ENCODE measurements at places on chromosomes 12 and 14. TPM values are rescaled to one million over a fixed set of nuclear protein-coding genes. Genes with fewer than 3 reads are reported as not detected.

DNA sequence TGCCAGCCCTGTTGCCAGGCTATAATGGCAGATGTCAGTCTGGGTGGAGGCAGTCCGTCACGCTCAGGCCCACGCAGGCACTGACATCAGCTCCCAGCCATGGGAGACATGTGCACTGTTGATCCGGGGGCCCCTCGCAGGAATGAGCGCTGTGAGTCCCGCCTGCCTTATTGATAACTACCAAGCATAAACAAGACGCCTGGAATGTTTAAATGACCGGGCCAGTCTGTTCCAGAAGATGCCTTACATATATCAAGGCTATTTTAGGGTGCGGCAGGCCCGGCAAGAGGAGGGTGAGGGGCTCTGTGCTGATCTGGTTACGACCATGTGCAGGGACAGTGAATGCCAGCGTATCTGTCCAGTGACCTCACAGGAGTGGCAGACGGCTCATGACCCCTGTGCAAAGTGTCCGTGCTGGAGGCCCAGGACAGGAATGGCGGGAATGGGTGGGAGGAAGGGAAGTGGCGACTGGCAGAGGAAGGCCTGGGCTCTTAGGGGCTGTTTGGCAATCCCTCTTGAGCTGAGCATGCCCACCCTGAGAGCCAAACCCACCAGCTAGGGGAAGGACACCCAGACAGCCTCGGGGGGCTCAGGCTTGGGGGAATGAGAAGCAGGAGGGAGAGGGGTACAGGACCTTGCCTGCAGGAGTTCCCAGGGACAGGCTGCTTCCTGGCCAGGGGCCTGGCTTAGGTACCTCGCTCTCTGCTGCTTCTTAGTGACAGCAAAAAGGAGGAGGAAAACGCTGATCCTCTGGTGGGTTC lies 49.3 kb downstream of the DLK1 start:
- no peak for DNase-seq

The PGF gene
- 2.0 TPM for total RNA-seq

- no peak for DNase-seq
Observed at GRCh38 chr12:123085730-123086487, 65.0 kb downstream of the PITPNM2 start.

DNA sequence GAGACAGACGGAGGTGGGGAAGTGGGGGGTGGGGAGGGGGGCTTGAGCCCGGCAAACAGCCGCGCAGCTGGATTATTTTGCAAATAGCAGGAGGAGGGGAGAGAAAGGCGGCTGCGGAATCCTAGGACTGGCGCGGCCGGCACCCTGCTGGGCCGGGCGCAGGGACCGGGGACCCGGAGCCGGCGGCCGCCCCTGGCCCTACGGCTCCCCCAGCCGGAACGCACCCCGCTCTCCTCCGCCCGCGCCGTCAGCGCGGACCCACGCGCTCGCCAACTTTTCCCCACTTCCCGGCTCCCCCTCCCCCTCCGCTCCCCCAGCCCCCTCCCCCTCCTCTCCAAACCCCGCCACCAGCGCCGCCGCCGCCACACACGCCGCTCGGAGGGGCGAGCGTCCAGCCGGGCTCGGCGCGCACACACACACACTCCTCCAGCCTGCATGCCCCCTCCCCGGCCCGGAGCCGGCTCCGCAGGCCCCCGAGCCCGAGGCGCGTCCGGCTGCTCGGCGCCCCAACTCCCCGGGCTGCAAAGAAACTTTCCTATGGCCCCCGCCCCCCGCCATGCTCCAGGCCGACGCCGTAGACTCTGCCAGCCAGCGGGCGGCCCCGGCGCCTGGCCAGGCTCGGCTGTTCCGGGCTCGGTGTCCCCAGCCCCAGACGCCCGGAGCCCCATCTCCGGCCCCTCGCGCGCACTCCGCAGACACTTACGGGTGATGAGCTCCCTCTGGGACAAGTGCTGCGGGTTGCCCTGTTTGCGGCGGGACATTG lies 1.4 kb downstream of the BCL11B start:
- no peak for DNase-seq

- DNase-seq = no peak
Observed at GRCh38 chr12:32049956-32050355, 56.7 kb upstream of the BICD1 start.

- DNase-seq = no peak
Observed at GRCh38 chr12:104490850-104491249, 34.1 kb downstream of the CHST11 start.

DNA sequence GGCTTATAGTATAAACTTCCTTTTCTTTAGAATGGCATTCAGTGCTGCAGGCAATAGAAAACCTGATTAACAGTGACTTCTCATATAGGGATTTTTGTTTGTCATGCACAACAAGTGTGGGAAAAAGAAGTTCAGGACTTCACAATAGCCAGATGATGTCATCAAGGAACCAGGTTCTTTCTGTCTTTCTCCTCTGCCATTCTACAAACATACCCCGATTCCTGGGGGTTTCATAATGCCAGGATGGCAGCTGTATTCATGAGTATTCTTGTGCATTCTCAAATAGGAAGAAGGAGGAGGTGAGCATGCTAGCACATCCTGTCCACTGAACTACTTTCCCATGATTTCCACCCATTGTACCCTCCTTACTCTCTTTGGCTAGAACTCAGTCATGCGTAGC lies 182.7 kb upstream of the EEA1 start:
- no peak for DNase-seq

- no peak for DNase-seq
Observed at GRCh38 chr12:66885115-66885875, 206.4 kb upstream of the GRIP1 start.

- peak; percentile 52 for DNase-seq
Observed at GRCh38 chr12:47799357-47799955, 20.2 kb downstream of the HDAC7 start.

GRCh38 chr12:60059180-60059579 lies 463.4 kb downstream of the SLC16A7 start:
- no peak for DNase-seq

The SSPN gene
- 3.7 TPM for total RNA-seq

DNA sequence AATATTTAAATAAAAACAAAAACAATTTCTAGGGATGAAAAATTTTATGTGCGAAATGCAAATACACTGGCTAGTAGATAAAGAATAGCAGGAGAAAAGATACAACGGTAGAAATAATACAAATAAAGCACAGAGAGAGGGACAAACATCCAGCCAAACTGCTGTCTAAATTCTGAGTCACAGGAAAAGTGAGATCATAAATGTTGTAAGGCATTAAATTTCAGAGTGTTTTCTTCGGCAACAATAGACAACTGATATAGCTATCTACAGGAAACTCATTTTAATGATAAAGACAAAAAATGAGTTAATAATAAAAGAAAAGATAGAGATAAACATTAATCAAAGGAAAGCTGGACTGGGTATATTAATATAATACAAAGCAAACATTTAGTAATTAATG lies 122.2 kb downstream of the NTS start:
- DNase-seq = no peak

GRCh38 chr14:73758392-73759182 lies 44.4 kb upstream of the PNMA1 start:
- peak; percentile 59 for DNase-seq

The HECTD1 gene
- 388 TPM for total RNA-seq

- DNase-seq = no peak
Observed at GRCh38 chr12:97977870-97978405, 515.3 kb downstream of the RMST start.

GRCh38 chr14:41446008-41446407 lies 160.7 kb upstream of the LRFN5 start:
- DNase-seq = no peak

GRCh38 chr12:110314308-110314707 lies 33.3 kb downstream of the ATP2A2 start:
- no peak for DNase-seq

GRCh38 chr12:6084969-6085450 lies 39.5 kb downstream of the VWF start:
- DNase-seq = no peak

DNA sequence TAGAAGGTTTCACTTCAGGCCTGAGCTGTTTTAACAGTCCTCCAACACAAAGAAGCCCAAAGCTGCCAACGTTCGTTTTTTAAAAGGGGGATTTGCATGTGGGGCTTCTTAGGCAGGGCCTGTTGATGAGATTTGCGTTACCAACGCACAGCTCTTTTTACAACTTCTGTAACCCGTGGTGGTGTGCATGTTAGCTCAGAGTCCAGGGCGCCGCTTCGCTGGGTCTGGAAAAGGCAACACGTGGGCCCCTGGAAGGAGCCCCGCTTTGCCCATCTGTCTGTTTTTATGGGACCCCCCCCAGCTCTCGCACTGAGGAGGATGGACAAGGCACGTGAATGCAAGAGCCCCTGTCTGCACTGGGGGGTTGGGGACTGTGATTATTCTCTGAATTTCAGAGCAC lies 84.0 kb downstream of the ESR2 start:
- no peak for DNase-seq

GRCh38 chr12:25839470-25839869 lies 119.0 kb upstream of the RASSF8 start:
- DNase-seq = no peak

The C12orf54 gene
- not detected for total RNA-seq

The BICDL1 gene
- total RNA-seq = 25.4 TPM

The SDR9C7 gene
- 0.31 TPM for total RNA-seq

- DNase-seq = no peak
Observed at GRCh38 chr14:95365401-95365800, 45.7 kb upstream of the CLMN start.

- DNase-seq = no peak
Observed at GRCh38 chr12:126706300-126706699, 1560.7 kb upstream of the TMEM132C start.

The WNT1 gene
- not detected for total RNA-seq

DNA sequence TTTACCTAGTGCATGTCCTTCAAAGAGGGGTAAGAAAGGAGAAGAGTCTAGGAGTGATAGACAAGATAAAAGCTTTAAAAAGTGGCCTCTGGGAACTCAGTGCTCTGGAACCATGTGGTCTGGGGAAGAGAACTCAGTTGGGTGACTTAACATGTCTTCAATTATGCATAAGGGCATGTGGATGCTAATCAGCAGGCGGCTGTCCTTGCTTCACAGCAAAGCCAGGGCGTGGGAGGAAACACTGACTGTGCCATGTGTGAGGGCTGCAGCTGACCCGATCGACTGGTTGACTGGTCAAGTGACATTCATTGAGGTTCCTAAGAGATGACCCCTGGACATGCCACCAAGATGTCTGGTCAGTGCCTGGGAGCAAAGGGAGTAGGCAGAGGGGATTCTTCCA lies 1053.8 kb downstream of the BCL11B start:
- no peak for DNase-seq

- no peak for DNase-seq
Observed at GRCh38 chr12:48525332-48525731, at the start of gene OR8S1. Gene OR8S1 (plus strand): TSS chr12:48525632. CDS start chr12:48525632, 0 bp downstream.

- DNase-seq = no peak
Observed at GRCh38 chr12:54041097-54041690, 8.3 kb downstream of the HOXC5 start.

The CCDC177 gene
- total RNA-seq = 6.9 TPM

DNA sequence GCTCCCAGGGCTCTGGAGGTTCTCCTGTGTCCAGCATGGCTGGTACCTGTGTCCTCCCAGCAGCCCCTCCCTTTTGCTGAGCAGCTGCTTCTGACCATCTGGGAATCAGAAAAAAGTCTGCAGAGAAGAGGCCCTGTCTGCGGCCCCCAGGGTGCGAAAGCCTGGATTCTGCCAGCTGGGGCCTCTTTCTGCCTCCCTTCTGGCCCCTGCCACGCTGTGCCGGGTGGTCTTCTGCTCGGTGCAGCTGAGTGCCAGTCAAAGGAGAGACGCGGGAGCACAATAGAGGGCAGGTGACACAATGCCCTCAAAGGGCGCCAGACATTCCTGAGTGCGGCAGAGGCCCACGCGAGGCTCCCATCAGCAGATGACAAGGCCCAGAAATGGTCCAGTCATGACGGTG lies 12.6 kb downstream of the BTBD6 start:
- DNase-seq = no peak

DNA sequence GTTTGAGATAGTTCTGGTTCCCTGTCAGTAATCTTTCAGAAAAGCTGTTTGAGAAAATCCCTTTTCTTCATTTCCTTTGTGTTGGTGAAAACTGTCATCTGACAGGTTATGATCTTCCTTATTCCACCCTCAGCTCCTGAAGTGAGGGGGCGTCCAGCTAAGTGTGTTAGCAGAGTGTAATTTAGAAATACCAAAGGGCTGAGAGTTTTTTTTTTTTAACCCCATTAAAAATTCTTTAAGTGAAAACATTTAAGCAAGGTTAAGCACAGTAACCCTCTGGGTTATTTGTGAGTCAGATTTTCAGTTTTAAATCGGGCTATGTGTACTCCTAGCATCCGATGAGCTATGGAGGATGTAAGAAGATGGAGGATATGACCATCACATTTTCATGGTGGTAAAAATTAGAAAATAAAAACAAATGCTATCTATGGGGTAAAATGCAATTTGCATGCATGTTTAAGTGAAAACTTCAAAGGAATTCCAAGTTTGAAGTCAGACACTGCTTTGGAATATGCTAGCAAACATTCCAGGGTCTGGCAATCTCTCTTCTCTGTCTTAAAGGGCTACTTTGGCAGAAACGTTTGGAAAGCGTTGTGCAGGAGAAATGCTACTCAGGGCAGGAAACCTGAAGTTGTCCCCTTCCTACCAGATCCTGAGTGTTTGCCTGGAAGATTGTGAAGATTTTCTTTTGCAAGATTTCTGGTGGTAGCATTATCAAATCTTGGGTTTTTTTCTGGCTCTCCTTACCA lies 197.0 kb upstream of the PRICKLE1 start:
- no peak for DNase-seq

The OAS1 gene
- total RNA-seq = 2.5 TPM

- DNase-seq = no peak
Observed at GRCh38 chr12:110102255-110102654, 21.9 kb upstream of the IFT81 start.

GRCh38 chr12:63206494-63206893 lies 55.5 kb upstream of the AVPR1A start:
- DNase-seq = no peak

GRCh38 chr12:120473807-120474615 lies 4.5 kb upstream of the SRSF9 start:
- DNase-seq = no peak

The GPD1 gene
- 14.2 TPM for total RNA-seq

- no peak for DNase-seq
Observed at GRCh38 chr14:103138301-103139131, 15.3 kb downstream of the TNFAIP2 start.
